ENCODE measurements at places on chromosomes 5 and 9. TPM values are rescaled to one million over a fixed set of nuclear protein-coding genes. Genes with fewer than 3 reads are reported as not detected.

SRA1 gene
- total RNA-seq = 19.7 TPM

SLC36A3 gene
- not detected for total RNA-seq

UBE2QL1 gene
- total RNA-seq = 0.15 TPM

ENTPD2 gene
- not detected for total RNA-seq

COL15A1 gene
- not detected for total RNA-seq

PCDHA5 gene
- total RNA-seq = not detected

MRPS2 gene
- 50.8 TPM for total RNA-seq

AK8 gene
- total RNA-seq = not detected

PCDHA1 gene
- not detected for total RNA-seq

MEIKIN gene
- not detected for total RNA-seq

SLC1A3 gene
- 0.44 TPM for total RNA-seq

PCDHB4 gene
- 0.21 TPM for total RNA-seq

INSL6 gene
- total RNA-seq = not detected

OBP2B gene
- total RNA-seq = not detected

CCL21 gene
- total RNA-seq = not detected

CCDC69 gene
- total RNA-seq = 4.3 TPM

FCN2 gene
- total RNA-seq = not detected

TIMD4 gene
- not detected for total RNA-seq

GLDC gene
- total RNA-seq = 2.6 TPM

RELL2 gene
- total RNA-seq = 3.1 TPM

PCDHA6 gene
- total RNA-seq = not detected

TBC1D2 gene
- total RNA-seq = 3.6 TPM

OR1Q1 gene
- not detected for total RNA-seq

NMUR2 gene
- not detected for total RNA-seq

RXRA gene
- 37.4 TPM for total RNA-seq

ZBTB34 gene
- total RNA-seq = 9.6 TPM

PCDHB12 gene
- total RNA-seq = 0.18 TPM

TMEM232 gene
- 0.38 TPM for total RNA-seq

SOX30 gene
- not detected for total RNA-seq

GLIPR2 gene
- total RNA-seq = 20.0 TPM

PCA3 gene
- total RNA-seq = 0.32 TPM

CER1 gene
- total RNA-seq = not detected

GARNL3 gene
- 8.3 TPM for total RNA-seq

FCN1 gene
- not detected for total RNA-seq

SLC1A1 gene
- total RNA-seq = 8.3 TPM

PFN3 gene
- not detected for total RNA-seq

PCDHGA2 gene
- 1.2 TPM for total RNA-seq

Data from endothelial cell of umbilical vein (primary cell).